MG63 (cell line): ENCODE measurements at places on chromosomes 7 and 10. TPM values are rescaled to one million over a fixed set of nuclear protein-coding genes. Genes with fewer than 3 reads are reported as not detected.

The TRIP6 gene
- total RNA-seq, result 147 and 173 TPM in 2 replicates

The MYH16 gene
- total RNA-seq, result not detected in 2 replicates

The LRRC18 gene
- total RNA-seq, result not detected in 2 replicates

The DNAH11 gene
- total RNA-seq, result not detected in 2 replicates

The ICA1 gene
- not detected in 2 replicates for total RNA-seq

The DLX6 gene
- not detected in 2 replicates for total RNA-seq

The CPA4 gene
- total RNA-seq, result 238 and 337 TPM in 2 replicates

- DNase-seq, result no peak
Observed at GRCh38 chr7:27835376-27835775, 95.4 kb downstream of the TAX1BP1 start.

DNA sequence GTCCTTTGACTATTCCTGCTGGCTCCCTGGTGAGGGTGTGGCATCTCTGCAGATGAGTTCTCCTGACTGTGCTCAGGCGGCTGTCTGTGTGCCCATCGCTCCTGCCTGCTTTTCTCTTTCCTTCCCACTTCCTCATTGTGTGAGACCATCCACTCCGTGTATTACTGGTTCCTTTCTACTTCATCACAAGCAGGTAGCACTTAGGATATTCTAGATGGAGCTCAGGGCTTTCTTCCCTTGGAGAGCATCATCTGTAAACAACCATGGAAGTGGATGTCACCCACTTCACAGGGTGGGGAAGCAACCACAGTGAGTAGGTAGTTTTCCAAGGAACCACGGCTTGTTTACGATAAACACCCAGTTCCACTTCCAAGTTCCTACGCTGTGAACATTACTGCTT lies 15.7 kb downstream of the DNAJB6 start:
- no peak for DNase-seq

DNA sequence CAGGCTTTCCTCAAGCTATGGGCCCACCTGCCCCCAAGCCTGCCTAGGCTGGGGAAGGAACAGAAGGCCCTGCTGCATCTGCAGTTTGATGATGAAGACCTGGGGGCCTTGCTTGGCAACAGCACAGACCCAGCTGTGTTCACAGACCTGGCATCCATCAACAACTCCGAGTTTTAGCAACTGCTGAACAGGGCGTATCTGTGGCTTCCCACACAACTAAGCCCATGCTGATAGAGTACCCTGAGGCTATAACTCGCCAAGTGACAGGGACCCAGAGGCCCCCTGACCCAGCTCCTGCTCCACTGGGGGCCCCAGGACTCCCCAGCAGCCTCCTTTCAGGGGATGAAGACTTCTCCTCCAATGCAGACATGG lies 36.3 kb downstream of the CADPS2 start:
- no peak for DNase-seq

DNA sequence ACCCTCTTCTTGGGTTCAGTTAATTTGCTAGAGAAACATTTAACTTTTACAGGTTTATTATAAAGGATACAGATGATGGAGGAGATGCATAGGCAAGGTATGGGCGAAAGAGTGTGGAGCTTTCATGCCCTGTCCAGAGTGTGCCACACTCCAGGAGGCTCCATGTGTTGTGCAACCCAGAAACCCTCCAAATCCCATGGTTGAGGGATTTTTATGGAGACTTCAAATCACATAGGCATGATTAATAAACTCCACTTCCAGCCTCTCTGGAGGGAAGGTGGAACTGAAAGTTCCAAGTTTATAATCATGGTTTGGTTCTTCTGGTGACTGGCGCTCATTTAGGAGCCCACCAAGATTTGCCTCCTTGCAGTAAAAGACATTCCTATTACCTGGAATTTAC lies 159.9 kb downstream of the PHTF2 start:
- DNase-seq, result no peak

DNA sequence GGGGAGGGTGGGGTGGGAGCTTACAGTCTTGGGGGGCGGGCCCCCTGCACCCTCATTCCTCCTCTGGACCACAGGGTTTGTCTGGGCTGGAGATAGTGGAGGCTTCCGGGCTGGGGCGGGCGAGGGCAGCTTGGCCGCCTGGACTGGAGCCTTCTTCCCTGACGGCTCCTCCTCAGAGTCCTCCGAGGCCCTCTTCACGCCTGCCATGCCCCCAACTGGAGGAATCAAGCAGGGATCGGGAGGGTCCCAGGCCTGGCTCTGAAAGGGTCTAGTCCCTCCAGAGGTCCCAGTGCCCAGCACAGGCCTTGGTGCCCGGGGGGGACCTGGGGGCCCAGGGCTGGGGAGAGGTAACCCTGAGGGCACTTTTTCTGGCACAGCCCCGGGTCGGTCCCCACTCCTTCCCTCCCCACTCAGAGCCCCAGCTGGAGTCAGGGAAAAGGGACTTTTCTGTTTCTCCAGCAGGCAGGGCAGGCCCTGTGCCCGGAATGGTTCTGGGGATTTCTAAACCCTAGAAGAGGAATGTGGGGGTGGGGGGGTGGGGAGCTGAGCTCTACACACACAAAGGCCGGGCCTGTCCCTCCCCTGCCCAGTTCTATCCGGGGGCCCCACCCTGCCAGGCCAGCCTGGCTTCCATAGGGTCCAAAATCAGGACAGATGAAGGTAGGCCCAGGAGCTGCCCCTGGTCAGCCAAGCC lies 11.6 kb downstream of the MICALL2 start:
- DNase-seq, result no peak

DNA sequence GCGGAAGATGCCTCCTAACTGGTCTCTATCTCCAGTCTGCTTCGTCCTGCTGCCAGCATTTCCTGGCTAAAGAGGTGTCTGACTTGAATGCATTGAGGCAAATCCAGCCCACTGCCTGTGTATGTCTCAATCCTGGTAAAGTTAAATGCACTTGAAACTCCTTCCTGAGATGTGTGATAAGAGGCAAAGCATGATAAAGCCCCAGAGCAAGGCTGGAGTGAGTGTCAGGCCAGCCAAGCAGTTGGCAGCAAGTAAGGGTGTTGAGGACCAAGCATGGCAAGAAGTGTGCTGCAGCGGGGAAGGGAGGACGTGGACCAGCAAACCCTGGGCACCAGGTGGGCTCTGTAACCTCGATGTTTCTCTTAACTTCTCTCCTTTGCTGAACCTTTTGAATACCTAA lies 29.1 kb downstream of the LRRC18 start:
- DNase-seq, result no peak

DNA sequence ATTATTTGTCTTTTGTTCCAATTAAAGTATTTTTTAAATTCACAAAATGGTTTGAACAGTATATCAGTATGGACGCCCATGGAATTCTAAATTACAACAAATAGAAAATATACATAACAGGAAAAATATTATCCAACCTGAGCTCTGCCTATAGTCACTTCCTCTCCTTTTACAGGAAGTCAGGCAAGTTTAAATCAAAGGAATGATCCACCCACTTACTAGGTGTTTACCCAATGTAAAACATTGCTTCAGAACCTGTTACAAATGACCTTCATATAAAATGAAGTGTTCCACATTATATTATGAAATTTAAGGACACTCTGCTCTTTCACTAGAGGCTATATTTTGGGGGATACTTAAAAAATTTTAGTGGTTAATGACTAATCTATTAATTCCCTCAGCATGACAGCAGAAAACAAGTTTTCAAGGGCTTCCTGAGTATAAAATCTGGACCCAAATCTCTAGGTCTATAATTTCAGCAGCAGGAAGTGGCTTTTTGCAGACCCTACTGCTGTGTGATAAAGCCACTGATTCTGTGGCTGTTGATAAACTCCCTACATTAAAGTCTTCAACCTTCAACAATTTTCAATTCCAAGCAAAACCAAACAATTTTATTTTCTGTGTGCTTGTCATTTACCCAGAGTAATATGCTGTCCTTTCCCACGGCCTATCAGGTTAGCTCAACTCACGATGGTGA lies 722.6 kb downstream of the GATA3 start:
- no peak for DNase-seq

DNA sequence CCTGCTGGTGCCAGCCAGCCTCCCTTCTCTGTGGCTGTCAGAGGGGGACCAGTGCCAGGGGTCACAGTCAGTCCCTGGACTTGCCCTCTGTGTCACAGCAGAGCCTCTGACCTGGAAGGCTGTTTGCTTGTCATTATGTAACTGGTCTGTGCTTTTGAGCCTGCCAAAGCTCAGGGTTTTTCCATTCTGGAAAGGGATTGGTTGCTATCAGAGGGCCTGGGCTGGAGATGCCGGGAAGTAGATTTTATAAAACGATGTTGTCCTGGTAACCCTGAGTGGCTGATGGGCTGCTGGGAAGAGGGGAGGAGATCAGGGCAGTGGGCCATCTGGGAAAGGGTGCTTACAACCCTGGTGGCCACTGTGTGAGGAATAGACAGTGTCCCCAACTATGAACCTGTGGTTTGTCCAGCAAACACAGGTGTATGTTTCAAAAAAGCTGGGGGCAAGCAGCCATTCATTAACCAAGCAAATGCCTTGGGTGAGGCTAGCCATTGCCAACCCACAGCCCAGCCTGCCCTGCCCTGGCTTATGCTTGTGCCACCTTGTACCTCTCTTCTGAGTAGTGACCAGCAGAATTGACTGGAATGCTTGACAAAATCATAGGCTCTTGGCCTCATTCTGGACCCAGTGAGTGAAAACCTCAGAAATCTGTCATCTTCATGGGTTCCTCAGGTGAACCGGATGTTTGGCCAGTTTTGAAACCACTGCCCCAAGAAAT lies 21.6 kb downstream of the SFTPD start:
- DNase-seq, result no peak

GRCh38 chr10:70348228-70348850 lies 34.1 kb downstream of the LRRC20 start:
- peak; percentile 19 for DNase-seq
